ENCODE measurements at places on chromosomes 5 and 9. TPM values are rescaled to one million over a fixed set of nuclear protein-coding genes. Genes with fewer than 3 reads are reported as not detected.

GRCh38 chr9:95609426-95609825, 92.7 kb upstream of the PTCH1 start:
- DNase-seq = no peak

GRCh38 chr5:71932131-71932654, 175.1 kb upstream of the MAP1B start:
- no peak for DNase-seq

The SLC6A18 gene
- not detected for total RNA-seq

The DENND1A gene
- 17.7 TPM for total RNA-seq

DNA sequence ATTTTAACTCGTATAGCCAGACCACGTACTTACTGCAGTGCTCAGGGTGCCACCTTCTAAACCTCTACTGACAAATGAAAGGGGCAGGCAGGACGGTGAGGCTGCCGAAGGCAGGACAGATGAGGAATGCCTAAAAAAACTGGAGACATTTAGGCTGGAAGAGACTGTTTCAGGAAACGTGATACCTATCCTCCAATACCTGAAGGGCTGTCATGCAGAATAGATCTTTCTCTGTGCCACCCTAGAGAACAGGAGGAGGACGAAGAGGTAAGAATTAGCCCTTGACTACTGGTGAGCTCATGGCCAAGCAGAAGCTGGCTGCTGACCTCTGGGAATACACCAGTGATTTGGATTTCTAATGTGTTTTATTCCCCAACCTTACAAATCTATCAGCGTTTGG, 139.4 kb downstream of the EFNA5 start:
- no peak for DNase-seq

DNA sequence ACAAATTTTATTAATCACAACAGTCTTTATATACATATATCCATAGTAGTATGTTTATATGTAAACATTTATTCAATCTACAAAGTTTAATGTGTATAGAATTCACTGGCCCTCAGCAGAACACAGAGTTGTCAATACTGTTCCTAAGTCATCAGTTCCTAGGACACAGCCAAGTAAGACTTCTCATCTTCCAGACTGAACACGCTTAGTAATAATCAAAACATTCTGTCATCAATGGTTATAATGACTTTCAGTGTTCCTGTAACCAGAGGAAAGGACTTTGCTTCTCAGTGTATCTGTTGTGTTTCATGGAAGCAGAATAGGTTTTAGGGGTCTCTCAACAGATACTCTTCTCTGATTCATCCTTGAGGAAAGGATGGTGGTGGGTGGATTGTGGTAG, 82.2 kb downstream of the SMIM23 start:
- DNase-seq = no peak

The PLEKHG4B gene
- 0.03 TPM for total RNA-seq

DNA sequence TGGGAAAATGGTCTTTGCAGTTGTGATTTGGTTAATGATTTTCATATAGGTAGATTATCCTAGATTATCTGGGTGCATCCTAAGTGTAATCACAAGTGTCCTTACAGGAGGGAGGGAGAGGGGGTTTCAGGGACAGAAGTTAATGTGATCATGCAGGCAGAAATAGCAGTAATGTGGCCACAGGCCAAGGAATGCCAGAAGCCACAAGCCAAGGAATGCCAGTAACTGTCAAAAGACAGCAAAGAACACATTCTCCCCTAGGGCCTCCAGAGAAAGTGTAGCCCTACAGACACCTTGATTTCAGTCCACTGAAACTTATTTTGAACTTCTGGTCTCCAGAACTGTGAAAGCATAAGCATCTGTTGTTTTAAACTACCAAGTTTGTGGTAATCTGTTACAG, 2074.5 kb downstream of the MAT2B start:
- DNase-seq = no peak

The PCDHA1 gene
- total RNA-seq = not detected

The LIX1 gene
- 0.16 TPM for total RNA-seq

DNA sequence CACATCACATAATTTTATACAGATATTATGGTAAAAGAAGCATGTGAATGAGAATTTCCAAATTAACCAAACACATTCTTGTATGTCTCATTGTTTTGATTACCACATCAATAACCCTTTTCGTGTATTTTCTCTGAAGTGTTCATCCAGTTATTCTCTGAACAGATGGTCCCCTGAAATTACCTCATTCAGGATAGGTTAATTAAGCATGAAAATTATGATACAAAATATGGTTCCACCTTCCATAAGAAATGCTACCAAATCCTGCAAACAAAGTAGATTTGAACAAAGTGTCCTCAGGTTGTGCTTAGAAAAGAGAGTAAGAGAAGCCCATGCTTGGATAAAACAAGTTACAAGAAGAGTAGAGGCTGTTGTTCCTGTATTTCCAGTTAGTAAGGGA, 83.1 kb upstream of the LMNB1 start:
- no peak for DNase-seq

- DNase-seq = no peak
Measured at GRCh38 chr5:175554296-175554695, 75.9 kb downstream of the SFXN1 start.

DNA sequence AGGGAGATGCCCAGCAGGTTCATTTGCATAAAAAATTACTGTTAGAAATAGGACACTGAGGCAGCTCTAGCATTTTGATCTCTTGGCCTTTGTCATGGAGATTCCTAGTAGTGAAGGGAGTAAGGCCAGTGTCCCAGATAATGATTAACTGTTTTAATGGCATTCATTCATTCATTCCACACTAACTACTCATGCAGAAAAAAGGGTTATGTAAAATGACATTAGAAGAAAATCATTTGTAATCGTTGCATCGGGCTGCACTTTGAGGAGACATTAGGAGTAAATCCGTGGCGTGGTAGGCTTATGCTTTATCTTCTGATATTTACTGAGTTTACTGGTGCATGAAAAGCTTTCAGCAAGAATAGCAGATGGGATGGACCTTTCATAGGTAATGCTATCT, 82.6 kb upstream of the GRHPR start:
- no peak for DNase-seq

- no peak for DNase-seq
Measured at GRCh38 chr9:107639426-107639825, 149.9 kb upstream of the KLF4 start.

DNA sequence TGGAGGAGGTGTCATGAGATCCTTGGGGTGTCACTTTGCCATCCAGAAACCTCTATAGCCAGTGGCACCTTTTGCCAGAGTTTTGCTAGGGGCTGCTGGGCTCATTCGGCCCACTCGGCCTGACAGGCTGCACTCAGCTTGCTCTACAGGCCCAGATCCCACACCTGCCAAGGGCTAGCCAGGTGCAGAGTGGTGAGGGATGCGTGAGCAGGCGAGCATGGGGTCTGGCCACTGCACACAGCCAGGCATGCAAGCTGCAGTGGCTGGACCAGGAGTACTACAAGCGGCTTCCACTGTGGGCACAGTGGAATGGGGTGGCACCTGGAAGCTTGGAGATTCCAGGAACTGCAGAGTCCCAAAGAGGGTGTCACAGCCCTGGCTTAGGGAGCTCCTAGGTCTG, 372.7 kb downstream of the CHSY3 start:
- DNase-seq = no peak

The FLT4 gene
- total RNA-seq = 8.2 TPM

The SMIM15 gene
- 32.2 TPM for total RNA-seq

- no peak for DNase-seq
Measured at GRCh38 chr9:88995200-88995577, 3.9 kb downstream of the S1PR3 start.

- no peak for DNase-seq
Measured at GRCh38 chr5:15010936-15011335, 139.4 kb upstream of the ANKH start.

DNA sequence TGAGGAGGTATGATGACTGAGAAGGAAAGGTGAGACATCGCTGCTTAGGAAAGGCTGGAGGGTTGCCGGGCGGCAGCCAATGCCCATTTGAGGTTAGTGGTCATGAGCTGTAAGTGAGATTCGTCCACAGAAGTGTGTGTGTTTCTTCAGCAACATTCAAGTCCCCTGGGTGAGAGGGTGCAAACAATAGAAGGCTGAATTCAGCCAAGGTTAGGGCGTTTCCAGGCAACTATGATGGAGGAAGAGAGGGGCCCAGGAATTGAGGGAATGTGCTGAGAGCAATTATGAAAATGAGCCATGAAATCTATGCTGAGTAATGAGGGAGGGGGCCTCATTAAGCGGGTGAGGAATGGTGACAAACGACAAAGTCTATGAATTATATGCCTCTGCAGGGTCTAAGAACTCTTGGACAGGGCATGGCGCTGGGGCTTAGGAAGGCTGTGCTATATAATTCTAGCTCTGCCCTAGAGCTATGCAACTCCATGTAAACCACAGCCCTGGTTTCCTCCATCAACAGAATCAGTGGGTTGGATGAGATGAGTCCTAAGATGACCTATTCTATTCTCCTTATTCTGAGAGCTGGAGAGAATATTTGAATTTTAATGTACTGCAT, 96.0 kb downstream of the SLIT3 start:
- no peak for DNase-seq

The FOXI1 gene
- total RNA-seq = not detected

- DNase-seq = no peak
Measured at GRCh38 chr5:110784901-110785300, 46.1 kb downstream of the SLC25A46 start.

The RUSC2 gene
- total RNA-seq = 32.2 TPM

DNA sequence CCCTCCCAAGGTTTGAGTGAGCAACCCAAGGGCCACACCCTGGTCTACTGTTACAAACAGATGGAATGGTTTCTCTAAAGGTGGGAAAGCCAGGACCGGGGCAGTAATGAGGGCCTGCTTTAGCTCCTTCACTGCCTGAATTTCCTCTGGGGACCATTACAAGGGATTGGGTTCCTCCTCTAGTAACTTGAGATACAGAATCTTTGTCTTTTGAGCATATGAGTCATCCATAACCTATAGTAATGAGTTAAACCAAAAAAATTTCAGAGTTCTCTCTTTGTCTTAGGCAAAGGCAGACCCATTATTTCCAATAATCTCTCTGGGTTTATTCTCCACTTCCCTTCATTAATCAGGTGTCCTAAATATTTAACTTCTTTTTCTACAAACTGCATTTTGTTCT, 618.8 kb downstream of the HINT1 start:
- DNase-seq = no peak

DNA sequence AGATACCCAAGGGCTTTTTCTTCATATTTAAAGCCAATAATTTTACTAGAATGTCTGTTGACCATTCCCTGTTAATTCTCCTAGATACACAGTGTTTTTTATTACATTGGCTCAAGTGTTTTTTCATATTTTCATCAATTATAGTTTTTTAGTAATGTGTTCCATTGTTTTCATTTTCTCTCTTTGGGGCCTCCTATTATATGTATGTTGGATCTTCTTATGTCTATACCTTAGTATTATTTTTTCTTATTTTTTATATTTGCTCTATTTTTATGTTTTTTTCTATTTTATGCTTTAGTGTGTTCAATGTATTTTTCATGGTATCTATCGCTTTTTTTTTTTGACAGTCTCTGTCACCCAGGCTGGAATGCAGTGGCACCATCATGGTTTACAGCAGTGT, 7.5 kb downstream of the KIAA1958 start:
- no peak for DNase-seq

- no peak for DNase-seq
Measured at GRCh38 chr9:136823136-136824046, 15.6 kb downstream of the RABL6 start.

GRCh38 chr5:75138689-75139088, 86.3 kb upstream of the GCNT4 start:
- DNase-seq = no peak

- DNase-seq = peak; percentile 35
Measured at GRCh38 chr9:99822109-99822805, 572 bp downstream of the NR4A3 start.

The KIF12 gene
- not detected for total RNA-seq

The SCGB3A2 gene
- total RNA-seq = not detected

The GARIN3 gene
- total RNA-seq = not detected

- no peak for DNase-seq
Measured at GRCh38 chr9:121486043-121486442, 13.6 kb downstream of the GGTA1 start.

GRCh38 chr9:110650261-110650660, 18.3 kb upstream of the MUSK start:
- DNase-seq = no peak

- DNase-seq = no peak
Measured at GRCh38 chr5:68548959-68549676, 333.6 kb downstream of the PIK3R1 start.

DNA sequence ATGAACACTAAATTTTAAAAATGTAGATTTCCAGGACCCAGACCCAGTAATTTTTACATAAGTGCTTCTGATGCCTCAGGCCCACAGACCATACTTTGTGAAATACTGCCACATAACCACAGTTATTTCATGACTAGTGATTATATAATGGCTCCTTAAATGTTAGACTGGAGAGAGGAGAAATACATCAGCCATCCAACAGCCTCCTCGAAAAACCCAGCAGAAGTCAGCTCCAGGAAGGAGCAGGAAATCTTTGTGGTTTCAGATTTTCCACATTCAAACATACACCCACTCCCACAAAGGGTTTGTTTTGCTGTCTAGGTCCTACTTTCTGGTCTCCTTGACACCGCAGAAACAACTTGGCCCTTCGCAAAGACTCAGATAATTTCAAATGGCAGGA, 455.2 kb downstream of the DTWD2 start:
- DNase-seq = no peak

DNA sequence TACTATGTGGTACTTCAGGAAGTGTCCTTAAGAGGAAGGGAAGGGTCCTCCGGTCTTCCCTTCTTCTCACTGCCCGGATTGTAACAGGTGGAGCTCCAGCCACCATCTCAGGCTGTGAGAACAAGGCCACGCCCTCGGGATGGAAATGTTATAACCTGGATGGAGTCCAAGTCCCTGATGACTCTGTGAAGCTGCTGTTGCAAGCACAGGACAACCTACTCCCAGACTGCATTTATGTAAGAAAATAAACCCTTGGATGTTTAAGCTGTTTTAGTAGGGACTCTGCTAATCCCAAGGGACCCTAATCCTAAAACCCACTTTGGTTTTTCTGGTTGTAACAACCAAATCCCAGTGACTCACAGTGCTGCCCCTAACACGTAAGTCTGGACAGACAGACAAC, 221.6 kb downstream of the ACTL7B start:
- DNase-seq = peak; percentile 27

- no peak for DNase-seq
Measured at GRCh38 chr5:2298781-2299180, 416.1 kb upstream of the IRX4 start.

- no peak for DNase-seq
Measured at GRCh38 chr5:150627731-150628545, 12.5 kb upstream of the SYNPO start.

GRCh38 chr9:31745468-31745867, 639.0 kb upstream of the ACO1 start:
- no peak for DNase-seq

The TRPM3 gene
- total RNA-seq = 1.2 TPM
